Regular cardiac myocyte (primary cell): ENCODE measurements at places on chromosomes 1 and 21. TPM values are rescaled to one million over a fixed set of nuclear protein-coding genes. Genes with fewer than 3 reads are reported as not detected.

OR2T29 gene
- not detected in 2 replicates for total RNA-seq

TMOD4 gene
- total RNA-seq: 0.19 TPM in 1 of 2 replicates, not detected in the other

SLC22A15 gene
- 1.3 and 10.1 TPM in 2 replicates for total RNA-seq

KLHL12 gene
- total RNA-seq: 32.4 and 38.1 TPM in 2 replicates

NTRK1 gene
- total RNA-seq: 0.77 and 1.1 TPM in 2 replicates

DCST1 gene
- not detected in 2 replicates for total RNA-seq

ASTN1 gene
- total RNA-seq: not detected in 2 replicates

RSPH1 gene
- under 0.01 TPM in 1 of 2 replicates, not detected in the other for total RNA-seq

SLAMF6 gene
- total RNA-seq: not detected in 2 replicates

OR2W3 gene
- total RNA-seq: 0.58 TPM in 1 of 2 replicates, not detected in the other

SPATA21 gene
- total RNA-seq: not detected in 2 replicates

EFCAB7 gene
- total RNA-seq: 5.2 and 15.8 TPM in 2 replicates

CFHR3 gene
- not detected in 2 replicates for total RNA-seq

PDPN gene
- 0.77 and 1.1 TPM in 2 replicates for total RNA-seq

SYT14 gene
- total RNA-seq: 1.2 and 2.0 TPM in 2 replicates

DNALI1 gene
- total RNA-seq: 2.0 and 5.0 TPM in 2 replicates

C1orf226 gene
- 0.19 and 0.56 TPM in 2 replicates for total RNA-seq

GNAT2 gene
- total RNA-seq: under 0.01 TPM in 2 replicates

SPATA45 gene
- total RNA-seq: 1.1 TPM in 1 of 2 replicates, not detected in the other

SLC2A5 gene
- total RNA-seq: 1.7 and 5.6 TPM in 2 replicates

ADORA3 gene
- not detected in 2 replicates for total RNA-seq

RGS8 gene
- total RNA-seq: 0.28 TPM in 1 of 2 replicates, not detected in the other

FAM72D gene
- total RNA-seq: under 0.01 and 4.2 TPM in 2 replicates

KIF17 gene
- total RNA-seq: 1.3 and 5.1 TPM in 2 replicates

RIMS3 gene
- total RNA-seq: 0.38 and 0.85 TPM in 2 replicates

SLC30A2 gene
- total RNA-seq: not detected in 2 replicates

FCRL6 gene
- not detected in 2 replicates for total RNA-seq

MED8 gene
- total RNA-seq: 57.2 and 92.4 TPM in 2 replicates

CD1B gene
- not detected in 2 replicates for total RNA-seq

SRGAP2B gene
- 57.1 and 86.5 TPM in 2 replicates for total RNA-seq

PCP4 gene
- total RNA-seq: not detected in 2 replicates

YRDC gene
- 12.1 and 33.2 TPM in 2 replicates for total RNA-seq
